ENCODE measurements at places on chromosomes 2 and 18.
A peak's percentile ranks its signal among the peaks of the same experiment; 100 is the strongest.

DNA sequence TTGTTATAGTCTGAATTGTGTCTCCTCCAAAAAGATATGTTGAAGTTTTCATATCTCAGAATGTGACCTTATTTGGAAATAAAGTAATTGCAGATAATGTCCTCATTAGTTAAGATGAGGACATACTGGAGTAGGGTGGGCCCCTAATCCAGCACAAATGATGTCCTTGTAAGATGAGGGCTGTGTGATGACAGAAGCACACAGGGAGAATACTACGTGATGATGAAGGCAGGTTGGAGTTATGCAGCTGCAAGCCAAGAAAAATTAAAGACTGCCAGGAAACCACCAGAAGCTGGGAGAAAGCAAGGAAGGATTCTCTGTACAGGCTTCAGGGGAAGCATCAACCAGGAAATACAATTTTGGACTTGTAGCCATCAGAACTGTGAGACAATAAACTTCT is 58.3 kb upstream of the PNPT1 start:
- H3K4me1 ChIP-seq, result no peaks in the 10 kb centered on the region
- no peak overlapping the region for H3K27ac ChIP-seq

DNA sequence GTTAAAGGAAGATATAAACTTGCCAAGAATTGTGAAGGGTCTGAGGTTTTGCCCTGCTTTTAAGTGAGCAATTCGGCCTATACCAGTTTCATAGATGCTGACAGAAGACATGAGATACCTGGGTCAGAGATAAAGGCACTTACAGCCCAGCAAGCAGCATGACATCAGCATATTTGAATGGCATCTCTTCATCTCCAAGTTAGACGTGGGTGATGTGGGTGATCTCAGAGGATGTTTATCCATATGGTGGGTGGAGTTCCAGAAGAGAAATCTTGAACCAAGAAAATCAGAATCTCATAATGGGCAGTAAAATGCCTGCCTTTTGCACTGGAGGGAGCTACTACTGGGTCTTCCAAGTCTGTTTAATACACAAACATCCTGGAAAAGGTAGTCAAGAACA is 44.7 kb downstream of the GYPC start:
- no peak overlapping the region for H3K4me3 ChIP-seq
- H3K27ac ChIP-seq, result no peak overlapping the region
- DNase-seq, result no peak
- no peaks in the 10 kb centered on the region for H3K4me1 ChIP-seq

DNA sequence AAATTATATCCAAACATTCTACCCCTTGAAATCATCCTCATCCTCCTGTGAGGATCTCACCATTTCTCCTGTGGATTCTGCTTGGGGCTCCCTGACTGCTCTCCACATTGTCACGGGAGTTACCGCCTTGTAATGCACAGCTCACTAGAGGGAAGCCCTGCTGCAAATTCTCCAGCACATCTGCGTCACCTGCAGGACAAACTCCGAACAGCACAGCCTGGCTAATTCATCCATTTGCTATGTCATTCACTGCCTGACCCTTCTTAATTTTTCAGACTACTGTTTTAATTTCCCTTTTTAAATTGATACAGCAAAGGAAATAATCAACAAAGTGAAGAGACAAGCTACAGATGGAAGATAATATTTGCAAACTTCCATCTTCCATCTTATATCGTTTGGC is 627.4 kb downstream of the FBXO15 start:
- H3K27me3 ChIP-seq, result no peaks in the 10 kb centered on the region
- no peak overlapping the region for H3K27ac ChIP-seq
- DNase-seq, result no peak

- H3K27me3 ChIP-seq, result no peaks in the 10 kb centered on the region
- H3K4me1 ChIP-seq, result peaks cover 70% of the 10 kb centered on the region
- H3K27ac ChIP-seq, result peak overlapping the region; percentile 87
- H3K36me3 ChIP-seq, result no peaks in the 10 kb centered on the region
- peak overlapping the region; percentile 78 for H3K4me3 ChIP-seq
Observed at GRCh38 chr2:43184339-43184895, 42.0 kb downstream of the ZFP36L2 start.

DNA sequence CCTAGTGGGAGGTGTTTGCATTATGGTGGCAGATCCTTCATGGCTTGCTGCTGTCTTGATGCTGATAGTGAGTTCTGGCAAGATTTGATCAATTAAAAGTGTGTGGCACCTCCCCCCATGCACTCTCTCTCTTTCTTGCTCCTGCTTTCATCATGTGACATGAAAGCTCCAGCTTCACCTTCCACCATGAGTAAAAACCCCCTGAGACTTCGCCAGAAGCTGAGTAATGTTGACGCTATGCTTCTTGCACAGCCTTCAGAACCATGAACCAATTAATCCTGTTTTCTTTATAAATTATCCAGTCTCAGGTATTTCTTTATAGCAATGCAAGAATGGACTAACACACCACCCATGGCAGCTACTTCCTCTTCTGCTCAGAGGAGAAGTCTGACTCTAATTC is 2181.4 kb upstream of the PIK3C3 start:
- H3K4me3 ChIP-seq, result no peak overlapping the region
- no peaks in the 10 kb centered on the region for H3K4me1 ChIP-seq
- DNase-seq, result no peak
- H3K36me3 ChIP-seq, result no peaks in the 10 kb centered on the region
- no peaks in the 10 kb centered on the region for H3K27me3 ChIP-seq

- peaks cover 7% of the 10 kb centered on the region for H3K4me1 ChIP-seq
- no peak overlapping the region for H3K27ac ChIP-seq
- no peaks in the 10 kb centered on the region for H3K36me3 ChIP-seq
- H3K4me3 ChIP-seq, result no peak overlapping the region
- DNase-seq, result no peak
Observed at GRCh38 chr18:58105888-58106260, 61.8 kb downstream of the NEDD4L start.
